ENCODE measurements at places on chromosomes 3 and 15.

DNA sequence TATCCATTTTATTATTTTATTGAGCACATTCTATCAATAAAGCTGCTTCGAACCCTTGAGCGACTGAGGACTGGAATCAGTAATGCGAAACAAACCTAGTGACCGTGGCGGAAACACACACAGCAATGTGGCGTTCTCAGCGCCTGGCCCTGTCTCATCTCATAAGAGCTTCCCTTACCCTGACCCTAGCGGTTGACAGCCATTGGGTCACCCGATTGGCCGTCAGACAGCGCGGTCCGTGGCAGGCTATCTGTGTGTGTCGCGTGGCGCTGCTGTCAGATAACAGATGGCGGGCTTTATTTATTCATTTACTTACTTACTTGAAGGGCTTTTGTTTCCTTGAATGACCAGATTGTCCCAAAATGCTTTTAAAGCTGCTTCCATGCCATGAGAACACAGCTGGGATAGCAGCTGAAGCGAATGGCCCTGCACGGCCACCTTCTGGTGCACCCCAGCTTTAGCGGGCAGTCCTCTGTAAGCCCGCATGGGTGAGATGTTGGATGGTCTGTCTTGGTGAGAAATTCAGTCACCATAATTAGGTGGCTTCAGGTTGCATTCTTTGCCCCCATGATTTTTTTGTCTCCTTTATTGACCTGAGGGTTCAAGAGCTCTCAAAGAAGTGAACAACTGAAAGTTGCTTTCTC lies 215.5 kb upstream of the BHLHE40 start:
- H3K4me1 ChIP-seq: no peaks in the 10 kb centered on the region
- no peak overlapping the region for H3K4me3 ChIP-seq
- H3K36me3 ChIP-seq: no peaks in the 10 kb centered on the region
- H3K27ac ChIP-seq: no peak overlapping the region

DNA sequence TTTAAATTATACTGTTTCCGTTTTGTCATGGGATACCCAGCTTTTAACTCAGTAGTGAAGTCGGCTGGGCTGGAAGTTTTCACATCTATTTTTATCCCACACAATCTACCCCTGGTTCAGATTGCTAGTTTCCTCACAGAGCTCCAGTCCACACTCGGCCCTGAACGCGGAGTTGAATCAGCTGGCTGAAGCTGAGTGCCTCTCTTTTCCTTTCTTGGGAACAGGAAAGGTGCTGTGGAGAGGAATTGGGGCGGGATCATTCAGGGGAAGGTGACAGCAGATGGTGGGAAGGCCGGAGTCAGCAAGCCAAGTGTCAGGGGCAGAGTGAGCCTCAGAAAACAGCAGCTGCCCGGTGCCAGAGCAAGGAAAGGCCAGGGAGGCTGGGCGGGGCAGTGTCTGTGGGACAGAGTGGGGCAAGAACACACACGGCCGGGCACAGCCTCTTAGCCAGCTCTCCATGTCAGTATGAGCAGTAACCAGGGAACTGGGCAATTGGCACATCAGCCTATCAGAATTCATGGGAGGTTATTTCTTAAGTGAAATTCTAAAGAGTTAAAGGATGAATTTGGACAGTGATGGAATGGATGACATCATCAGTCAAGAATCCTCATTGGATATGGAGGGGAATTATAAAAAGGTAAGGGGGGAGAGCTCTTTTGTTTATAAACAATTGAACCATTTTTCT lies 135.7 kb upstream of the IL12A start:
- H3K36me3 ChIP-seq: 0 out of 2 replicates have a peak, but pooled peaks cover 3% of the 10 kb centered on the region
- no peak for DNase-seq
- H3K4me3 ChIP-seq: no peak overlapping the region
- H3K27me3 ChIP-seq: no peaks in the 10 kb centered on the region

DNA sequence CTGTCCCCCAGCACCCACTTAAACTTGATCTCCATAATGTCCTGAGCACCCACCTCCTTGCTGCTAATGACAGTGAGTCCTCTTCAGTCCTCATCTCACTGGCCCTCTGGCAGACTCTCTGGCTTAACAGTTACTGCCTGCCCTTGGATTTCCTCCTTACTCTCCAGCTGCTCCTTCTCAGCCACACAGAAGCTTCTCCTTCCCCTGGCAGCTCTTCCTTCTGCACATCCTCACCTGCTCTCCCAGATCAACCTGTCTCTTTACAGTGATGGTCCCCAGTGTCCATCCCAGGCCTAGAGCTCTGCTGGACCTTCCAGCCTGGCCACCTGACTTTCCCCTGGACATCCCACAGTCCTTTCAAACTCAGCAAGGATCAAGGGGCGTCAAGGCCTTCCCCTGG lies 47.4 kb upstream of the SMAD3 start:
- no peak for DNase-seq
- H3K4me1 ChIP-seq: peaks cover 3% of the 10 kb centered on the region
- H3K4me3 ChIP-seq: no peak overlapping the region
- H3K27ac ChIP-seq: no peak overlapping the region
- no peaks in the 10 kb centered on the region for H3K27me3 ChIP-seq

DNA sequence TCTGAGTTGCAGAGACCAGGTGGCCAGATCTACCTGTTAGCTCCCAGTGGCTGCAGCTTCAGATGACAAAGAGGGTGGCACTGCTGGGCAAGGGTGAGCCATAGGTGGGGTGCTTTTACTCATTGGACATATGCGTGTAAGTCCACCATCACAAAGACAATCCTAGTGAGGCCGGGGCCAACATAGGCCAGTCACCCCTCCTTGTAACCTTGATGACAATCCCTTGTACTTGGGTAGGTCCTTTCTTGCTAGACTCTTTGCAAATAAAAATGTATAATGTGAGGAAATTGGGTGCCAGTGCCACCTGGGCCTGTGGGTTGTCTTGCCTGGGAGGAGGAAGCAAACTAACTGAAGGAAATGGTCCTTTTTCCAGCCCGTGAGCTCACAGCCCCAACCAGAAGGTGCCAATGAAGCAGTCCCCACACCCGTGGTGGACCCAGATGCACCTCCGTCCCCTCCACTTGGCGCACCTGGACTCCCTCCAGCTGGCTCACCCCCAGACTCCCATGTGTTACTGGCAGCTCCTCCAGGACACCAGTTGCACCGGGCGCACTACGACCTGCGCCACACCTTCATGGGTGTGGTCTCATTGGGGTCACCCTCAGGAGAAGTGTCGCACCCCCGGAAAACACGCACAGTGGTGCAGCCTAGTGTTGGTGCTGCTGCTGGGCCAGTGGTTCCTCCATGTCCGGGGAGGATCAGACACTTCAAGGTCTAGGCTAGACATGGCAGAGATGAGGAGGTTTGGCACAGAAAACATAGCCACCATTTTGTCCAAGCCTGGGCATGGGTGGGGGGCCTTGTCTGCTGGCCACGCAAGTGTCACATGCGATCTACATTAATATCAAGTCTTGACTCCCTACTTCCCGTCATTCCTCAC lies 7.6 kb downstream of the AHSG start:
- no peaks in the 10 kb centered on the region for H3K36me3 ChIP-seq
- H3K27ac ChIP-seq: no peak overlapping the region
- H3K4me1 ChIP-seq: peaks cover 4% of the 10 kb centered on the region
